Small intestine (tissue), 16 donors: ENCODE measurements at places on chromosomes 11 and 22. TPM values are rescaled to one million over a fixed set of nuclear protein-coding genes. Genes with fewer than 3 reads are reported as not detected.

Gene MUC15
- polyA plus RNA-seq = not detected

DNA sequence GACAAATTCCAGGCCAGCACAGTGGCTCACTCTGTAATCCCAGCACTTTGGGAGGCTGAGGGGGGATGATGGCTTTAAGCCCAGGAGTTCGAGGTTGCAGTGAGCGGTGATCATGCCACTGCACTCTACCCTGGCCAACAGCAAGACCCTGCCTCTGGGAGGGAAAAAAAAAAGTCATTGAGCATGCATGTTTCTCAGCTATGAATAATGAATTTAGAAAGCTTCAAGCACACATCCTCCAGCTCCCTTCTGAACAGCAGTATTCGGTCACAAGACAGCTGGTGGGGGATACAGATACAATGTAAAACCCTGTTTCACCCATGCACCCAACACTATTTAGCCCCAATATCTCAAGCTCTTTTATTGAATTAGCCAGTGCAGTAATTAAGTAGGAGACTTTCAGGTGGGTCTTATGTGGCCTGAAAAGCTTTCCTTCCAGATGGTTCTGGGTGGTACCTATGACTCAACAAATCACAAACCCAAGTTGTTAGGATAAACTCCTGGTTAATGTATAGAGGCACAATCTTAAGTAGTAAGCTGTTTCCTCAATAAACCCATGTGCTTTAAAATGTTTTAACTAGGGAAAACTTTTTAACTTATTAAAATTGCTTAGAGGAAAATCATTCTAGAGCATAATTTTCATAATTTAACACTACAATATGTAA lies 13.4 kb downstream of the PRDM10 start:
- no peaks in the 10 kb centered on the region for H3K4me1 ChIP-seq
- DNase-seq = no peak
- H3K36me3 ChIP-seq = no peaks in the 10 kb centered on the region
- H3K27me3 ChIP-seq = no peaks in the 10 kb centered on the region

GRCh38 chr11:2881076-2881980 lies 4.2 kb downstream of the CDKN1C start:
- H3K4me1 ChIP-seq = peaks cover 11% of the 10 kb centered on the region
- no peak overlapping the region for H3K4me3 ChIP-seq
- no peak for DNase-seq
- H3K27me3 ChIP-seq = no peaks in the 10 kb centered on the region
- H3K36me3 ChIP-seq = no peaks in the 10 kb centered on the region
- no peak overlapping the region for H3K27ac ChIP-seq

Gene APOL5
- not detected for polyA plus RNA-seq

Gene MPZL2
- polyA plus RNA-seq = 27.5 TPM
